ENCODE measurements at places on chromosomes 12 and 14. TPM values are rescaled to one million over a fixed set of nuclear protein-coding genes. Genes with fewer than 3 reads are reported as not detected.

- no peak for DNase-seq
Measured at GRCh38 chr14:38044710-38045109, 163.0 kb upstream of the SSTR1 start.

GRCh38 chr12:76636121-76636692, 76.6 kb upstream of the OSBPL8 start:
- DNase-seq = no peak

The A2ML1 gene
- 0.08 TPM for polyA plus RNA-seq

GRCh38 chr14:74526854-74527585, 33.5 kb downstream of the ISCA2 start:
- no peak for DNase-seq

GRCh38 chr12:34106172-34106571, 83.9 kb downstream of the ALG10 start:
- DNase-seq = no peak

DNA sequence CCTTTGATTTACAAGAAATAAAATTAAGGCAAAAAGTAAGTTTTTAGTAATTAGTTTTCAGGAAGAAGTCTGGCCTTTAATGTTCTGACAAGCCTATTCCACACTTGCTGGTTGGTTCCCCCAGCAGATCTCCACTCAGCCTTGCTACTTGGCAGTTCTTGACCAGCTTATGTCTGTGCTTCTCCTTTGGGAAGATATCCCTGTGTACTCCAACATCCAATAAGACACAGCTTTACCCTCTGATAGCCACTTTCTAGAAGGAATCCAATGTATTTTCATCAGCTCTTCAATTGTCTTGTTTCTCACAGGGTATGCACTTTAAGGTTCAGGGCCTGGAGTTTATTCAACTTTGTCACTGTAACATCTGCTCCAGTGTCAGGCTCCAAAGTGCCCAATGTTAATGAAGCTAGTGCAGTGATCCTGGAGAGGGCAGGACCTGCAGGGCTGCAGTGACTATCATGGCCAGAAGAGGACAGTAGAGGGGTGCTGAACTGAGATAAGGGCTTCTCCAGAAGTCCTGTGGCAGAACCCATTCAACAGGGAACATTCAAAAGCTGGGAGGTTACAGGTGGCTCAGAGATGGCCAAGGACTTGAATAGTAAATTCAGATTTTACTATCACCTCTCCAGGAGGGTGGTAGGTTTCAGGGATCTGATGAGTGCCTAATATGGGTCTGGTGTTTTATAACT, 22.9 kb downstream of the JKAMP start:
- peak; percentile 43 for DNase-seq

The MAP1LC3B2 gene
- polyA plus RNA-seq = 8.4 TPM

The C12orf50 gene
- polyA plus RNA-seq = not detected

The LRRC43 gene
- not detected for polyA plus RNA-seq

GRCh38 chr14:105151084-105151837, 17.3 kb downstream of the JAG2 start:
- no peak for DNase-seq

GRCh38 chr12:123057513-123058265, 77.2 kb downstream of the ARL6IP4 start:
- no peak for DNase-seq

The HHIPL1 gene
- 2.1 TPM for polyA plus RNA-seq

The MYH7 gene
- polyA plus RNA-seq = 946 TPM

DNA sequence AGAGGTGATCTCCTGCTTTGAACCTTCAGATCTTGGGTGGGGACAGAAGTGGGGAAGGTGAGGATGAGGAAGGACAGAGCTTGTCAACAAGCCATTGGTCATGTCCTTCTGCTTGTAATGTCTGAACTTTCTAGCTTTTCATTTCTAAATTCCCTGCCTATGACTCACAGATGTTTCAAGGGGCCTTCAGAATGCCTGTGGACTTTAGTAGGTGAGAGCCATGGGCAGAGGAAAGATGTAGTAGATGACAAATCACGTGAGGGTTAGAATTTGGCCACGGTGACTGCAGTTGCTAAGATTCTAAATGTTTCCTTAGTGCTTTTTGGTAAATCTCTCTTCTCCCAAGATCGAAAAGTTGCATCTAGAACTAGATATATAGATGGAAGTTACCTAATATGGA, 18.7 kb upstream of the CREBL2 start:
- no peak for DNase-seq
